ENCODE measurements at places on chromosomes 13 and 19. TPM values are rescaled to one million over a fixed set of nuclear protein-coding genes. Genes with fewer than 3 reads are reported as not detected.
A peak's percentile ranks its signal among the peaks of the same experiment; 100 is the strongest.

The LYPD5 gene
- not detected for total RNA-seq

The RASIP1 gene
- total RNA-seq, result 0.36 TPM

DNA sequence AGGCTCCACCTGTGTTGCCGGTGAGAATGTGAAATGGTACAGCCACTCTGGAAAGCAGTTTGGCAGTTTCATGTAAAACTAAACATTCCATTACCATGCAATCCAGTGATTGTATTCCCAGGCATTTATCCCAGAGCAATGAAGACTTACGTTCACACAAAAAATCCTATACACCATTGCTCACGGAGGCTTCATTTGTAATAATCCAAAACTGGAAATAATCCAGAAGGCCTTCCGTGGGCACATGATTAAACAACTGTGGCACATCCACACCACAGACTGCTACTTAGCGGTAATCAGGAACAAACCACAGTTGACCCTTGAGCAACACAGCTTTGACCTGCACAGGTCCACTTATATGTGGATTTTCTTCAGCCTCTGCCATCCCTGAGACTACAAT lies 339.7 kb downstream of the MTUS2 start:
- no peak for DNase-seq

DNA sequence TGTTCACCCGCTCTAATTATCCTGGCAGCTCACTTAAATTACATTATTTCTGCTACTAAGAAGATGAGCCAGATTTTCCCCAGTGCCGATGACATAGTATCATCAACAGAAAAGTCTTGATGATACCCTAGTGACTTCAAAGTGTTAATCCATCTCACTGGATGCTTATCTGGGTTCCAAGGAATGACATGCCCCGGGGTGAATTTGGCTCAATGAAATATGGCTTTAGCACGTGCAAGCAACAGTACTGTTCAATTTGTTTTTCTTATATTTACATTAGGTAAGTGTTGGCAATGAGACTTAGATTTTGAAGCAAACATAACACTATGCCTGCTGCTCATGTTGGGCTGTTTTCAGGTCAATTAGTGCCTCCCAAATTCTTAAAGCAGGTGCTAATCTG lies 548.2 kb upstream of the SLITRK1 start:
- DNase-seq, result no peak

The EBPL gene
- 42.4 TPM for total RNA-seq

DNA sequence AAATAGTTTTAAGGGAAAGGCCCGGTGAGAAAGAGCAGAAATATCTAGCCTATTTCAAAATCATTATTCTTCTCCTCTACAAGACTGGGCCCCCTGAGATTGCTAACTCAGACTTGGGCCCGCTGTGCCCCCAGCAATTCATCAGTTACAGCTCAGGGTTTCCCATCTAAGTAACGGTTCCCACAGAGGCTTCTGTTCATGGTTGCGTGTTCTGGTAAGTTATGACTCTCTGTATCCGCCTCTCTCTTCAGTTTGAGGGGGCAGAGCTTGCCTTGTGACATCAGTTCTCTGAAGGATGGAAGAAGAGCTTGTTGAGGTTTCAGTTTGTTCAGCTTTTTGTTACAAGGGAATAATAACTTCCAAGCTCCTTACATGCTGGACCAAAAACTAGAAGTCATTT lies 11.6 kb downstream of the ZNF57 start:
- DNase-seq, result no peak

DNA sequence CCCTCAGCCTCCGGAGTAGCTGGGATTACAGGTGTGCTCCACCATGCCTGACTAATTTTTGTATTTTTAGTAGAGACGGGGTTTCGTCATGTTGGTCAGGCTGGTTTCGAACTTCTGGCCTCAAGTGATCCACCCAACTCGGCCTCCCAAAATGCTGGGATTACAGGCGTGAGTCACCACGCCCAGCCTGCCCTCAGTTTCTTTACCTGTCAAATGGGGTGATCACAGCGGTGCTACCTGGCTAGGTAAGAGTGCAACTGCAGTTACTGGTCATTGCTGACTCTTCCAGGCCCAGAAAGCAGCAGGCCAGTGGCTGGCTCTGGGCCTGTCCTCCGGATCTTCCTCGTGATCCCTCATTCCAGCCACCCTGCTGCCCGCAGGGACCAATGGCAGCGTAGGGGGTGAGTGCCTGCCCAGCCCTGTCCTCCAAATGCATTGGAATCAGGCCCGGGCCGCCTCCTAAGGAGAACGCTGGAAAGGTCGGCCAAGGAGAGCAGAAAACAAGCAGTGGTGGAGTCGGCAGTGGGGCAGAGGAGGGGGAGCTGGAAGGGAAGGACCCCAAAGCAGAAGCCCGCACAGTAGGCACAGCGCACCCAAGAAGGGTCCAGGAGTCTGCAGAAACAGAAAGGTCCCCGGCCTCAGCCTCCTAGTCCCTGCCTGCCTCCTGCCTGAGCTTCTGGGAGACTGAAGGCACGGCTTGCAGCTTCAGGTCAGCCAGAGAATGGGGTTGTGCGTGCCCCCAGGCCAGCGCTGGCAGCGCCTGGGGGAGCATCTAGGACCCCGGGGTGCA lies 1.8 kb upstream of the SLC27A1 start:
- DNase-seq, result no peak

GRCh38 chr13:75748874-75749273 lies 112.7 kb downstream of the LMO7 start:
- no peak for DNase-seq

GRCh38 chr19:12656899-12657571 lies 9.5 kb downstream of the MAN2B1 start:
- peak; percentile 36 for DNase-seq

DNA sequence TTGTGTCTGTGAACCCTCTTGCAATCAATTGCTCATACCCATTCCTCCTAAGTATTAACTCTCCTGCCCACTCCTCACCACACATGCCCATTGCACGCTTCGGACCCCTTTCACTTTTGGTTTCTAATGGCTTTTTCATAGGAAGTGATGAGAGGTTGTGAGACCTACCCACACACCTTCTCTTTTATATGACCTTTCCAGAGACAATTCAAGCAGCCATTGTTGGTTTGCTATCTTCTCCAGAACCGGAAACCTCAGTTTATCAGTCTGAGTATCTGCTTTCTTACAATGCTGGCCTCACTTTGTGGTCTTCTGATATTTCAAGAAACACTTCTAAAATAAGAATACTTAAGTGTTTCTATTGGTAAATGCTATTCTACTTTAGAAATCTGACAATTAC lies 1550.8 kb upstream of the SLC10A2 start:
- no peak for DNase-seq

- no peak for DNase-seq
Observed at GRCh38 chr13:99459099-99459850, 42.0 kb upstream of the TM9SF2 start.

Measured in OCI-LY7 (cell line).